ENCODE measurements at places on chromosomes 12 and 14.

DNA sequence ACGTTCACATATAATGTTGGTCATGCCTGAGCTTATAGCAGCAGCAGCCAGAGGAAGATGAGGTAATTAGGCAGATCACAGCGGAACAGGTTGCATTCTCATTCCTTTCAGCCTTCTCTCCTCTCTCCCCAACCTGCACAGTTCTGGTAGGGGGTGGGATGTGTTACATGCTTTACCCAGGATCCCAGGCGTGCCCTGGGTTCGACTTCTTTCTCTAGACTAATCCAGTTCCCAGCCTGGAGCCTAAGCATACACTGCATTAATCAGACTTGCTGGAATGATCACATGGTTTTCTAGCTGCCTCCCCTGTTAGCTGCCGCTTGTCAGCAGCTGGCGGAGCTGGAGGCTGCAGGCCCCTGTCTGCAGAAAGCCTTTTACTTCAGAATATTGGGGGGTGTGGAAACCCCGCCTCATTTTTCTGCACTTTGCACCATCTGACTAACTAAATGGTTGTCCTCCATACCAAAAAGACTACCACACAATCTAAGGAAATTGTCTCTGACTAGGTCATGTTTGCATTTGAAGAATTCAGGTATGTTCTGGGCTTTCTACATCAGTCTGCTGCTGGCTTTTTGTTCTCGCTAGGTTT, 46.0 kb upstream of the EVL start:
- no peak for DNase-seq

DNA sequence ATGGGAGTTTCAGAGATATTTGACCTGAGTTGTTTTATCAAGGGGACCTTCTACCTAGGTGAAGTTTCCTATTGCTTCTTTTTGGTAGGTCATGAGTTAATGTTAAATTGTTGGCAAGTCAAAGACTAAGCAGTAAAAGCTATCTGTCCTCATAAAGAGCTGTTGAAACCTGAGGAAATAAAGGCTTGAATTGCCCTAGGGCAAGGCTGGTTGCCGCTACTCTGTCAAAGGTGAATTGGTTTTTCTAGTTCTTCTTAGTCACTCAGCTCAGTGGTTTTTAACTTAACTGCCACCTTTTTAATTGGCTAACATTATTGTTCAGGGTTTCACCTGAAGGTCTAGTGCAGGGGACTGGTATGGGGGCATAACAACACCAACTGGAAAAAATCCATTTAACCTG, 441.6 kb upstream of the FBXO33 start:
- DNase-seq: no peak

GRCh38 chr12:68480526-68480925, 130.2 kb upstream of the RAP1B start:
- peak; percentile 40 for DNase-seq

GRCh38 chr14:59274991-59275391, 86.5 kb downstream of the DAAM1 start:
- DNase-seq: peak; percentile 14

DNA sequence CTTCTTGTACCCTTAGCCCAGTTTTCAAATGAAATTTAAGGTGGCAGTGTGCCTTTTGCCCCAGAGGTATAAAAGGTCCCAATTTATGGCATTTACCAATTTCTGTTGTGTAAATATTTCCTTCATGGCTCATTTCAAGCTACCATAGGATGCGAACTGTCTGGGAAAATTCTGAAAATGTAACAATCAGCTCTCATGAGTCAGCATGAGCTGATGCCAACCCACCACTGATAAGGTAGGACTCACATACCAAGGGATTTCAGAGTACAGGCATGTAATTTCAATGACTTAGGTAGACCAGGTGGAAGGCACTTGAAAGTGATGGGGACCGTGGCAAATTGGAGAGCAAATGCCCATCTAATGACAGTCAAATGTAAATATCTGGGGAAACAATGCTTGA, 169.5 kb downstream of the TTC8 start:
- no peak for DNase-seq

- DNase-seq: no peak
These were observed 3.0 kb upstream of the KRT6A start for GRCh38 chr12:52496054-52496453.

DNA sequence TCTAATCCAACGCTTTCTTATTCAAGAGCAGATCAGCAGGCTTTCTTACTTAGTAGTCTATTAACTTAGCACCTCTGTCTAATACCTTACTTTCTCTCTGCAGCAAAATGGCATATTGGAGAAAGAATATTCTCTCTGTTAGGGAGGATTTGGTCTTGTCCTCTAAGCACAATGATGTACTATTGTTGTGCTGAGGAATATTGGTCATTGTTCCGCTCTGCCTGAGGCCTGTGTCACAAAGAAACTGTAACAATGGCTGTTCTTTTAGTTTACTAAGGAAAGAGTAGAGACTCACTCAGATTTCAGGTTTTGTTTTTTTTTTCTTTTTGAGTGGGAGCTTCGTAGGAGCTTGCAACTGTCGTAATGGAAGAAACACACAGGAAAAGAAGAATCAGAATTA, 1358.8 kb downstream of the LRFN5 start:
- DNase-seq: no peak

DNA sequence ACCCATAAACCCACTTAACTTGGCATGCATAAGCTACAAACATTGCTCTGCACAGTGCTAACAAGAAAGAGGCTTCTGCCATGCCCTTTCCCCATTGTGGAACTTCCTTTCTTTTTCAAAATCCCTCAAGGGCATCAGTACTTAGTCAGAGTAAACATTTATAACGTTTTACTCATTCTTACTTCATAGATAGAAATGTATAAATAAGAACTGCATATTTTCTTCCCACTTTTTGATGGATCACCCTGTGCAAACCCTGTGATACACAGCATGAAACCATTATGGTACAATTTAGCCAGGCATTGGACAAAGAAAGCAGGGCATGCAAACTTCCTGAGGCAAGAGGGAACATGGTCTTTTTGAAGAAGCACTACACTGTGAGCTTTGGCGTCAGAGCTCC, 113.8 kb upstream of the FOXG1 start:
- no peak for DNase-seq

GRCh38 chr12:106903241-106903945, 52.3 kb upstream of the TMEM263 start:
- peak; percentile 74 for DNase-seq

DNA sequence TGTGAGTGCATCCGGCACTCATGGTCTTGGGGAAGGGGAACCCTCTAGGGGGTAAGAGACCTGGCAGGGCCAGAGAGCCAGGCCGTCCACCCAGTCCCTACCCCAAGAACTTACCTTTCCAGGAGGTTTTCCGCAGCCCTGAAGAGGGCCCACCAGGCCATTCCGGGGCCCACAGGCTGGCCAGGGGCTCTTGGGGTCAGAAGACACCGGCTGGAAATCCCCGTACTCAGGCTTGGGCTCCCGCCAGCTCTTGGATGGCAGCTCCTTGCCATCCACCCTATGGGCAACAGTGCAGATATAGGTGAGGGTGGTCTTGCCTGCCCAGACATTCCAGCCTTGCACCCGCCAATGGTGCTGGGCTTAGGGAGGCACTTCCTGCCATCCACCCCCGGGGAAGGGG, 34.6 kb downstream of the NCKAP5L start:
- no peak for DNase-seq

GRCh38 chr12:51000245-51000644, 25.9 kb downstream of the SLC11A2 start:
- no peak for DNase-seq

Measured in activated CD4-positive, alpha-beta T cell treated with anti-CD3 and anti-CD28 coated beads, Interleukin-2, Interleukin-6, amounts not matched to agents 100 ng/mL and 50 ng/mL, durations not matched to agents 16 hours and 8 hours (primary cell).